ENCODE measurements at places on chromosomes 3 and 15.

- DNase-seq = no peak
These were observed 5.2 kb downstream of the ARPP19 start for GRCh38 chr15:52563501-52564060.

- no peak for DNase-seq
These were observed 10.8 kb downstream of the ATP13A3 start for GRCh38 chr3:194475978-194476377.

DNA sequence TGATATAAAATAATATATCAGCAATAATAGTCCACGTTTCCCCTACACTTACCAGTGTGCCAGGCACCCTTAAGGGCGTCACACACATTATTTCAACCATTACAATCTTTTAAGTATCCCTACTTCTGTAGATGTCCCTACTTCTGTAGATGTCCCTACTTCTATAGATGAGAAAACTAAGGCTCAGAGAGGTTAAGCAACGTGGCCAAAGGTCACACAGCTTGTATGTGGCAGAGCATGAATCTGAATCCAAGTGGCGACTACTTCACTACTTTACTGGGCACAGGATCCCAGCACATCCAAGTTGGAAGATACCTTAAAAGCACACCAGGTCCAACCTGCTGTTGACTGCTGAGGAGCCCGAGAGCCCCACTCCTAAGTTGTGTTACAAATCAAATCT is 77.5 kb downstream of the TLE3 start:
- no peak for DNase-seq

- DNase-seq = no peak
These were observed 18.1 kb upstream of the STAC start for GRCh38 chr3:36362216-36362615.

Measured in liver (tissue), 10 donors.